ENCODE measurements at places on chromosomes 3 and 15.

GRCh38 chr3:3552761-3553160, 246.5 kb upstream of the LRRN1 start:
- no peak for DNase-seq

GRCh38 chr3:191376516-191377141, 46.3 kb upstream of the UTS2B start:
- no peak for DNase-seq

GRCh38 chr15:79673416-79674123, 223.2 kb downstream of the MTHFS start:
- DNase-seq: no peak

- no peak for DNase-seq
These were observed 78.7 kb downstream of the USP13 start for GRCh38 chr3:179731544-179731943.

DNA sequence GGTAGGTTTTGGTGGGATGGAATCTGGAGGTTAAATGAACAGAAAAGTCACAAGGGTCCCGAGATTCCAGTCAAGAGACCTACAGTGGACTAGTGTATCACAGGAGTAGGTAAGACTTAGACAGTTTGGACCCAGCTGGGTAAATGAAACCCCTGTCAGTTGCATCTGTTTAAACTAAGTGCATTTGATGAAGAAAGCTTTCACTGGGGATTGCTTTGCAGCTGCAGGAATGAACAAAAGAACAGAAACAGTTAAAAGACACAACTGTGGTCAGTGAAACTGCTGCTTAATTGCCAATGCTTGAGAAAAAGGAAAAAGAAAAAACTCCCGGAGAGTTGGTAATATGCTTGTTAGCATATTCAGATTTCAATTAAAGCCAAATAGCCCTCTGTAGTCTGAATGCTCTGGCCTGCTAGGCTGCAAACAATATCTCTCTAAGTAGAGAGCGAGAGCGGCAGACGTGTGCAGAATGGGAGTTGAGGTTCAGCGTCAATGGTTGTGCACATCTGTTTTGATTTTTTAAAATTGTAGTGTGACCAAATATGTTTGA, 37.1 kb downstream of the OXNAD1 start:
- no peak for DNase-seq

DNA sequence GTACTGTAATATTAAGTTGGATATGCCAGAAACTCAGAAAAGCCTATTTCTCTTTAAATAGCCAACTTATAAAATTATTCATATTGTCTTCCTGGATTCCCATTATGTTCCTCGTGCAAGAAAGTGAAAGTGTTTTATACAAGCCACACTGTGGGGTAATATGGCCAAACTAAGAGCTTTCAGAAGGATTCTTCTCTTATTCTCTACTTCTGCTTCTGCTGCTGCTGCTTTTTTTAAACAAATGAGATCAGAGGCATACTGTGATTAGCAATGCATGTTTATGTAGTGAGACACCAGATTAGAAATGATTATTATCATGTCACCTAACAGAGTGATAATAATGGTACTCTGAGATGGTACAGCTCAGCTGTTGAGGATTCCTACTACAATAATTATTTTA, 1026.5 kb upstream of the CFAP20DC start:
- no peak for DNase-seq

DNA sequence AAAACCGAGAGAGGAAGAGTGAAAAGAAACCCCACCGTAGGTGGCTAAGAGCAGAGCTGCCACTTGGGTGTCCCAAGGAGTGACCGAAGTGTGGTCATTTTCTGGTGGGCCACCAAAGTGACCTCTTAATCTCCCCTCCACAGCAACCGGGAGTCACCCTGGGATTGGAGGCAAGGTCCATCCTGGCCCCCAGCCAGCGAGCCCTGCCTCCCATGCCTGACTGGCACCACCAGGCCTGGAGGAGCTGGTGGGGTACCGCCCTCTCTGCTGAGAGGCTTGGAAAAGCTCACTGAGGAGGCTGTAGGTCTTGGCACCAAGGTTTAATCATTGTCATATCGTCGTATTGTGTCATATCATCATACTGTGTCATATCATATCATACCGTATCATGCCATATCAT, 74.0 kb upstream of the TRPM1 start:
- DNase-seq: no peak

GRCh38 chr3:139780593-139780992, 102.8 kb upstream of the NMNAT3 start:
- DNase-seq: no peak

DNA sequence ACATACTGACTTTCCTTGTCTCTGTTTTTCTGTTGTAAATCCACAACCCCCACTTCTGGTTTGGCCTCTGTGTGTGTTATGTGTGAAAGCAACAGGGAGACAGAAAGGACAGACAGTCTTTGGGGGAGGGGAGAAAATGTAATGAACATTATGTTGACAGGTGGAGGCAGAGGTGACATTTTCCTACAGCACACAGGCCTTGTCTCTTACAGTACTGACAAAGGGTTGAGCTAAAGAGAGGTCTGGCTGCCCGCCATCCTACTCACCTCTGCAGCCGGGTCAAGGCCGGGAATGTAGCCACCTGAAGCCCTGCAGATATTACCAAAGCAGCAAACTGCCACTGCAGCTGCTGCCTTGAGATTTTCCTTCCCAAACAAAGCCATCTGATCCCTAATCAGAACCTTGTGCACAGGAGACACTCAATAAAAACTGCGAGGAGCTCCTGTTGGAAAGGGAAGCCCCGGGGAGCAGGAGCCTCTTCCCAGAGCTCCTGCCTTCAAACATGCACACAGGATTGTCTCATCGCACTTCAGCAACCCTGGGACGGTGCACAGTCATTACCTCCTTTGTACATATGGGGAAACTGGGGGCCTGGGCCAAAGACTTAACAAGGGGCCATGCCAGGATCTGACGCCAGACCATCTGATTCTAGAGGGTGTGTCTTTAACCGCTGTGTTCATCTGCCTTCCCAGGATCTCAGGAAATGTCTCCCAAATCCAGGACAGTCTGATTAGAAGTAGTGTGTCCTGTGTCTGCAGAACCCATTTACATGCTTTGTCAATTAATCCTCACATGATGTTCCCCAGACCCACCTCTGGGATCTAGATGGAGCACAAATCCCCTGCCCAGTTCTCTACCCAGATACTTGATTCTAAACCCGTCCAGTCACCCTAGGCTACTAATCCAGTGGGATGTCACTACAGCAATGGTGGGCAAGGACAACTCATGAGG, 14.2 kb downstream of the MYO5C start:
- DNase-seq: no peak

DNA sequence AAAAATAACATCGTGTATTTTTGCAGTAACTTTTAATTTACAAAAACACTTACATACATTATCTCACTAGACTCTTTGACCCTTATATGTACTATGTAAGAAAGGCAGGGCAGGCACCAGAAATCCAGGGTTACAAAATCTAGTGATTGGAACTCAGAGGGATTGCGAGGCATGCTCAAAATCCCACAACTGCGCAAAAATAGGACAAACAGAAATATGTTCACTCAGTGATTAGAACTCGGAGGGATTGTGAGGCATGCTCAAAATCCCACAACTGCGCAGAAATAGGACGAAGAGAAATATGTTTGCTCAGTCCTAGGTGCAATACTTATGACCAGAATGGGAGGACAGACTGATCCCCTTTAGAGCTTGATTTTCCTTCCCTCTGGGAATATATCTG, 79.2 kb upstream of the TGFBR2 start:
- no peak for DNase-seq

GRCh38 chr3:42749025-42749752, 23.9 kb downstream of the CCDC13 start:
- no peak for DNase-seq

DNA sequence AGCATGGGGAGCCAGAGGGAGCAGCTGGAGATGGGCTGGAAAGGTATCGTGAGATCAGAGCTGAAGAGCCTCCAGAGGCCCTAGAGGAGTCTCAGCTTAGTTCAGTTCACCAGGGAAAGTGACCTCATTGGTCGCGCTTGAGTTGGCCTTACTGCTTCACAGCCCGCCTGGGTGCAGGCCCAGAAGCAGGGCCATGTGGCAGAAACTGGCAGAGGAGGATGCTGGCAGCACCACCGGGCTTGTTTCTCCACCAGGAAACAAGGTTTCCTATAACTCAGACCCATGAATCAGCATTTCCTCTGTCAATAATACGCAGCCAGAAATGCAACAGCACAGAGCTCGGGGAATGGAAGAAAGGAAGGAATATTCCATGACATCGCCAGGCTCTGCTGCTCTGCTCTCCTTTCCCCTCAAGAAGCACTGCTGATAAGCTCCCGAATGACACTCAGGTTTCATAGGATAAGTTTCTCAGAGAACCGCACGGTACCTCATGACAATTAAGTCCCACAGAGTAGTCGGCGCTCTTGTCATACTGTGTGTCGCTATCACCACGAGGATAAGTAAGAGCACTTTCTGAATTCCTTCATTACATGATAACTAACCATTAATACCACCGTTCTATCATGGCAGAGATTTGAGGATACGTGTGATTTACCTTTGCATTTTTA, 147.1 kb upstream of the LPP start:
- DNase-seq: no peak

- no peak for DNase-seq
These were observed 1.7 kb downstream of the TM4SF4 start for GRCh38 chr3:149476225-149476624.

- DNase-seq: no peak
These were observed 4.8 kb upstream of the PLCB2 start for GRCh38 chr15:40312370-40313158.

GRCh38 chr3:13010780-13011572, 62.3 kb downstream of the IQSEC1 start:
- DNase-seq: no peak

DNA sequence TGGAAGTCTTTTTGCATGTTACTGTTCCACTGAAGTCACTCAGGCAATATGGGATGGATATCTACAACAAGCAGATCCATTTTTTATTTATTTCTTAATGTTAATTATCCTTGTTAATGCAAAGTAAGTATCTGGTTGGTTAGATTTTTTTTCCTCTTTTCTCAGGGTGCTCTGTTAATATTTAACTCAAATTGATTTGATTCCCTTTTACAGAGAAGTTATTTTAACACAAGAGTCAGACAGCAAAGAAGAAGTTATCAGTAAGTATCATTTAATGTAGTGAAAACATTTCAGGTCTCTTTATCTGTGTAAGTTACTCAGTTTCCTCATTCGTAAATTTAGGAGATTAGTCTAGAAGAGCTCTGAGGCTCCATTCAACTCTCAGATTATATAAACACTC, 34.3 kb downstream of the TBC1D23 start:
- DNase-seq: no peak

DNA sequence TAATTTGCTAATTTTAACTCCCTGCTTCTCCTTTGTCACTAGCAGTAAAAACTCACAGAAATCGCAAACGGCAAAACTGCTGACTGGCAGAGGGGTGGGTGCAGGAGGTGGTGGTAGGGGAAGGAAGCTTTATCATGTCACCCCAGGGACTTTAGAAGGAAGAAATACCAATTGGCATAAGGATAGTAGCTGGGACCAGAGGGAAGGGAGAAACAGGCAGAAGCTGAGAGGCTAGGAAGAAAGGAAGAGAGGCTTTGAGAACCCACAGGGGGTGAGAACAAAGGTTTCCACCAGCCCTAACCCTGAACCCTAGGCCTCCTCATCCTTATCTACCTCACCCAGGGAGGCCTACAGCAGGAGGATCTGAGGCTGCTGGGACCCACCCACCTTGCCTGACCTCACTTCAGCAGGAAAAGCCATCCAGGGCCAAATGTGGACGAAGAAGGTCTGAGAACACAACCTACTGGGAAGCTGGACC, 10.7 kb downstream of the ITGB5 start:
- DNase-seq: no peak

GRCh38 chr3:140164922-140165590, 230.1 kb downstream of the CLSTN2 start:
- DNase-seq: no peak

DNA sequence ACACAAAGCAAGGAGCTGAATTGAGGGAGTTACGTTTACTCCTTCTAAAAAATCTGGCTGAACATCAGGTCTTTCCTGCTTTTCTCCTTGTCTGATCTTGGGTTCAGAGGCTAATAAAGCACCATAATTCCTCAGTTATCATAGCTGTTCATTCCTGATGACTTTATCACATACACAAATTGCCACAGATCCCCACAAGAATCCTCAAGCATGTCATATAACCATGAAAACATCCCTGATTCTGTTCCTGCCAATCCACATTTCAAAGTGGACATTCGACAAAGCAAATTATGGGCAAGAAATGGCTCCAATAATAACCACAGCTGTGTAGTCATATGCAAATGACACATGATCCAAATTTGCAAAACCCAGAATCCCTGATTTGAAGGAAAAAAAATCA, 321.3 kb downstream of the MEX3B start:
- DNase-seq: no peak

DNA sequence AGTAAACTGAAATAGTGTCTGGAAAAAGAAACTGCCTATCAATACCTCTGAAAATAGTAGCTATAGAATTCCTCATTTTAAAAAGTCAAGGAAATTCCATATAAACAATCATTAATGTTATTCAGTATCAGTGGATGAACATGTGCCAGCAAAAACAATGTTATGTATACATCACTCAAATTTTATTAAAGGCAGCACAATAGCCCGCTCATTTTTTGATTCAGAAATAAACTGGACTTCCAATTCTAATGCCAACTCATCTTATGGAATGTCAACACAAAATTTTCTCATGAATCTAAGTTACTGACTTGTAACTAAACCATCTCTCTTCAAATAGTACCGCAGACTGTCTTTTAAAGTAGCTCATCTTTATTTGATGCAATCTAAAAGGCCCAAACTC, 19.0 kb downstream of the THBS1 start:
- no peak for DNase-seq

- DNase-seq: no peak
These were observed 33.3 kb downstream of the ZNF609 start for GRCh38 chr15:64493641-64494040.

GRCh38 chr3:179236669-179237301, 14.1 kb downstream of the KCNMB3 start:
- no peak for DNase-seq

DNA sequence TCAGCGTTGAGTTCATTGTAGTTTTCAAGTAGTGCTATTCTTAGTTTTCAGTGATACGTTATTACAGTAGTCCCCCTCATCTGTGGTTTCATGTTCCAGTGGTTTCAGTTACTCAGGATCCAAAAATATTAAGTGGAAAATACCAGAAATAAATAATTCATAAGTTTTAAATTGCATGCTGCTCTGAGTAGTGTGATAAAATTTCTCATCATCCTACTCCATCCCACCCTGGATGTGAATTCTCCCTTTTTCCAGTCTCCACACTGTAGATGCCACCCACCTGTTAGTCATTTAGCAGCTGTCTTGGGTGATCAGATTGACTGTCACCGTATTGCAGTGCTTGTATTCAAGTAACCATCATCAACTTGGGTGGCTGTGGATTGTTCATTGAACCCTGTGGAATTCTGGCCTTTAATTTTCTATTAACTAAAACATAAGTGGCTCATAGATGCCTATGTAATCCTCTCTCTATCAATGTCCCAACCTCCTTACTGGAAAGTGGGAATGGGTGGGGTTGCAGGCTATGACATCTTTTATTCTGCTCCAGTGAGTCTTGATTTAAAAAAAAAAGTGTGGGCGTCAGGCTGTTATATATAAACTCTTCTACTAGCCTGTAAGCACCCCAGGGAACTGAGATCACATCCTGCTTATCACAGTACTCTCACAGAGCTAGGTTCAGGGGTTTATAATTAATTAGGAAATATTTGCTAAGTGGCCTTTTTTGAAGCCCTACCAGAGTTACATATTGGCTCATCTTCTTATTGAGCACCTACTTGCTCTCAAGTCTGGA, 97.5 kb downstream of the CFAP20DC start:
- DNase-seq: no peak

GRCh38 chr3:105842943-105843342, 25.9 kb downstream of the CBLB start:
- DNase-seq: no peak

- DNase-seq: no peak
These were observed 85.1 kb upstream of the TSEN2 start for GRCh38 chr3:12399226-12399625.
